ENCODE measurements at places on chromosomes 1 and 21.

GRCh38 chr1:221394011-221394544 is 347.8 kb downstream of the DUSP10 start:
- DNase-seq, result no peak

- DNase-seq, result no peak
These were observed 4.6 kb downstream of the HJV start for GRCh38 chr1:146016891-146017290.

- DNase-seq, result no peak
These were observed 100.5 kb downstream of the NPHP4 start for GRCh38 chr1:5891736-5892135.

DNA sequence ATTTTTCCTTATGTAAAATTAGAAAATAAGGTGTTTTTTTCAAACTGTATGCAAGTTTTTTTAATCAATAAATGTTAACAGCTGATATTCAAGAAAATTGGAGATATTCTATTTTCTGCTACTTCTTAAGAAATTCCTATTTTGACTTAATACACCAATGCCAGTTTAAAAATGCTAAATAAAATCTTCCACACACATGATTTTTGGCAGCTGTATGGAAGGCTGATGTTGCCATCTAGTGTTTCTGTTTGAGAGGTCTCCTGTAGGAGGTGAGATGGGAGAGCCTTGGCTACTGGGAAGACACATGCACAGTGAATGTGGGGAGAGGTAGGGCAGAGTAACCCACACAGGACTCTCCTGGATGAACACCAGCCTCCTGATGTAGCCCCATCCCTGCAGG is 29.2 kb upstream of the OR2B11 start:
- no peak for DNase-seq

DNA sequence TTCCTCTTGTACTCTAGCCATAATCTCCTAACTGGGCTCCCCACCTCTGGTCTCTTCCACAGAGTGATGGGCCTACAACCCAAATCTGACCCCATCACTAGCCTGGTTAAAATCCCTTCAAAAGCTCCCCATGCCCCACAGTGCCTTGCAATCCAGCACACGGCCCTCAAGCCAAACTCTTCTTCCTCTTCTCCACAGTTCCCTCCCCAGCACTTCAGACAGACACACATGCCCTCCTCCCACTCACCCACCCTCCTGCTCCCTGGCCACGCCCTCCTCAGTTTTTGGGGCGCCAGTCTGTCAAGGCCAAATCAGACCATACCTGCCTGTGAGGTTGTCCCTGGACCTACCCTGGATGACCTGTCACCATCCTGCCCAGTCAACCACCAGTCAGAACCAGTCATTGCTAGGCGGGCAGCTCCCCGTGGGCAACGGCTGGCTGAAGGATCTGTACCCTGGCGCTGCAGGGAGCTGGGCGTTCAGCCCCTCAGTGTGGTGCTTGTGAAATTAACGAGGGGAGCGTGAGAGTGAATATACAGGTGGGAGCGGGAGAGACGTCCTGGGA is 753 bp downstream of the C1orf210 start:
- no peak for DNase-seq

DNA sequence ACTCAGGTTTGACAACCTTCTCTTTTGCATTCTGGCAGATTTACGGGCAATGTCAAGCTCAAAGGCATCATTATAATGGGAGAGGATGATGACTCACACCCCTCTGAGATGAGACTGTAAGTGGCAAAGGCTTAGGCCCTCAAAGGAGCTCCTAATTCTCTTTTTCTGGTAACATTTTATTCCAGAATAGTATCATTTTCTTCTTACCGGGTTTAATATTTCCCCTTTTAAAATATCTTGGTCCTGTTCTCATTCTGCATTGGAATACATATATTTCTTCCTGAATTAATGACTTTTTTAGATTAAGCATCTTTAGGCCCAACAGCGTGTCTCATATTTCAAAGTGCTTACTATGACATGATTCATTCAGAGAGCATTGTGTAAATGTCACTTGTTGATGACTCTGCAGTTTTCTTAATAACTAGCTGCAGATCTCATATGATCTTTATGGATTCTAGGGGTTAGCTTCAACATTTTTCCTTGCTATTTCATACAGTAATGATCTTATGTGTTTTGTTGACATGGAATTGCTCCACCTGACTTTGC is 1.7 kb downstream of the PITHD1 start:
- DNase-seq, result no peak

GRCh38 chr1:78340006-78340405 is 150.8 kb upstream of the PTGFR start:
- DNase-seq, result no peak

DNA sequence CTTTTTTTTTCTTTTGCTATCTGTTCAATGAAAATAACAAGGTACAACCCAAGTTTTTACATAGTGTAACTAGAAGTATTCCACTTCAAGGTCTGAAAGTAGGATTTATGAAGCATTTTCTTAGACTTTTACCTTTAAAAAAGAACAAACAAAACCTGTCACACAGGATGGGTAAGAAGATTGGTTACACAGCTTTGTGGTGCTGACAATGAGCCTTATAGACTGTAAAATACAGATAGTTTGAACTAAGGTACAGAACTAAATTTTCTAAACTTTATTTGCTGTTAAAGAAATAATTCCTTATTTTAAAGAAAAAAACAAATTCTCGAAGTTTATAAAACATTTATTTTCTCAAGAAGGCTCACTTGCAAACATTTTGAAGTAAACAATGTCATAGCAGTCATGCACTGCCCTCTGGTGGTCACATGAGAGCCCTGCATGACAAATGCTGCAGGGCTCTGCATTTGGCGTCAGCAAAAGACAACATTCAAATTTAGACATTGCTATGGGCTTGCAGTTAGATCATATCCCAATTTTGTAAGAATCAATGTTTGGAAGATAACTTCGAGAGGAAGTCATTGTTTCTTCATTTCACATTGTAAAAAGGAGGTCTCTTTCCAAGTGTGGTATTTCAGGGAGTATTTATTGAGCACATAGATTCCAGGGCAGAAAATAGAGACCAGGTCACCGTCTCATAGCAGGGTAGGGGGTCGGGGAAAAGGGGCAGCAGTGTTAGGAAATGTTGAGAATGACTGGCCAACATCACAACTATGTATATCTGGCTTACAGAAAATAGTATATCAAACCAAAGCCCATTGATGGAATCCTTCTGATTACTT is 115.3 kb upstream of the FMN2 start:
- DNase-seq, result no peak

GRCh38 chr1:92484472-92485380 is 2.0 kb downstream of the GFI1 start:
- DNase-seq, result peak; percentile 62

DNA sequence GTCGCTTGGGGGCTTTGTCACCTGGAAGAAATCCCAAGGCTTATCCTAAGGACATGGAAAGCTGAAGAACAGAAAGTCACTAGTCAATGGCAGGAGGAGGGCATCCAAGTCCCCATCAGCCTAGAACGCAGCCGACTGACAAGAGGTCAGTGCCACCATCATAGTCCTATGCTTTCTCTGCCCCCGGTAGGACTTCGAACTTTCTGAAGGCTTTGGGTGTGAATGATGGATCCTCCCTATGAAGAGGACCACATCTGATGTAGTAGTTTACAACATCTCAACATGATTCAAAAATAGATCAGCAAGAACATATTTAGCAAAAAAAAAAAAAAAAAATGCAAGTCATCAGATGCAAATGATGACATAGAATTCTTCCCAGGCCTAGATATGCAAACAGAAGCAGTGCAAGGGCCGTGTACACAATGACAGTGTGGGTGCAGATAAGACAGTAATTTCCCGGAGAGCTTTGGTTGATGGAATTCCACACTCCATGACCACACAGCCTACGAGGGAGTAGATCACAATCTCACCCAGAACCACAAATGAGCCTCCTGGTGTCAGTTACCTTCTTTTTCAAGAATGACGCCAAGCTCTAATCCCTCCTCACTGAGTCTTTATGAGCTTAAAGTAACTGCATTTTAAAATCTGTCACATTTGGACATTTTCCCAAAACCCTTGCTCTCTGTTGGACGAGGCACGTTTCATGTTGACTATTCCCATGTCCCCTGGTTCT is 88.2 kb downstream of the PSMG1 start:
- DNase-seq, result no peak

DNA sequence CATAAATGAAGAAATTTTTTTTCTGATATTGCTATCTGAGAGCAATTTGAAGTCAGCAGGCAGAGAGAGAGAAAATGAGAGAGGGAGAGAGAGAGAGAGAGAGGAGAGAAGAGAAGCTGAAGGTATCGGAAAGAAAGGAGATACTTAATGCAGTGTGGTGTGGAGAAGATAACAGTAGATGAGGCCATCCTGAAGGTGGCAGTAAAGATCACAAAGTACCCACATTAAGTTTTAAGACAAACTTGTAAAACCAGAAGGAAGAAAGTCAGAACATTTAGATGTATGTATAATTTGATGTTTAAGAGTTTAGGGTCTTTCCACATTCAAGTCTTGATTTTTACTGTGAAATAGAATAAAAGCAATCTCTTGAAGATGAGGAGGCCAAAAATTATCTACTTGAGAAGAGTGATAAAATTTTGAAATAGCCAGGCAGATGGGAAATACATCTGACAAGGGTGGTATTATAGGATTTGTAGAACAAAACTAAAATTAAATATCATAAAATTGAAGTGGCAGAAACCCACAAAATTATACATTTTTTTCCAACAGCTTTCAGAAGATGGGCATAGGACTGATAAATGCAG is 1753.4 kb downstream of the MRPL39 start:
- no peak for DNase-seq

GRCh38 chr1:245682638-245683628 is 528.1 kb downstream of the KIF26B start:
- DNase-seq, result no peak

DNA sequence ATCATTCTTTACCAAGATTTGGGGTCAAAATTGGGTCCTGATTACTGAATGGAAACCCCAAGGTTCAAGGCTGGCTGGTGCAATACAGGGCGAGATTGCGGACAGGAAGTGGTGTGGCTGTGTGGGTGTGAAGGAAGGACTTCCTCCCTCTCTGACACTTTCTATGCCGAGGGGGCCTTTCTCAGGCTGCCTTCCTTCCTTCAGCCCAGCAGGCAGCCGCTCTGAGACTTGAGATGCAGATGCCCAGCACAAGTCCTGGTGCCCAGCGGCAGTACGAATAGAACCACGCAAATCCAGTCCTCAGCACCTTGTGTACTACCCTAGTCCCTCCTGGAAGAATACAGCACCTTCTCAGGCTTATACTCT is 16.3 kb downstream of the BATF3 start:
- DNase-seq, result no peak

- DNase-seq, result no peak
These were observed 108.7 kb downstream of the RGL1 start for GRCh38 chr1:183913567-183913993.

DNA sequence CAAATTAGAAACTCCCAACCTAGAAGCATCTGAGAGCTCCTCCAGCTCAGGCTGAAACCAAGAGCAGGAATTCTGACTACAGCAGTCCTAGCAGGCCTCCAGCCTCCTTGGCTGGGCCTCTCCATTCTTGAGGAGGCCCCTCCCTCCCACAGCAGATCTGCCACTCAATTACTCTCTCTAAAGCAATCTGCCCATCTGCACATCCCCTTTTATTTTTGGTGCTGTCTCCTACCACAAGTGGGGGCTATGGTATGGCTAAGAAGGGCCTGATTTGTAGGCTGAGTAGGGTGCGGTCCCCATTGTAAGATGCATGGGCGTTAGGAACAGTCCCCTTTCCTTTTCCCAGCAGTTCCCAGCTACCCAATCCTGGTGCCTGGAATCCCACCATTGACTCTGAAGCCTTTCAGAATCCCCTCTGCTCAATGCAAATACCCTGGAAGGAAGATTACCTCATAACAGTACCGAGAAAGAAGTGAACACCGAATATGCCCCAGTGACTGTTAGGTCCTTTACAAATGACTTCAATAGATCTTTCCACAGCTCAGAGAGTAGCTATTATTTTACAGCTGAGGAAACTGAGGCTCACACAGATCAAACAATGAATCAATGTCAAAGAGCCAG is 11.6 kb upstream of the TTC39A start:
- no peak for DNase-seq

DNA sequence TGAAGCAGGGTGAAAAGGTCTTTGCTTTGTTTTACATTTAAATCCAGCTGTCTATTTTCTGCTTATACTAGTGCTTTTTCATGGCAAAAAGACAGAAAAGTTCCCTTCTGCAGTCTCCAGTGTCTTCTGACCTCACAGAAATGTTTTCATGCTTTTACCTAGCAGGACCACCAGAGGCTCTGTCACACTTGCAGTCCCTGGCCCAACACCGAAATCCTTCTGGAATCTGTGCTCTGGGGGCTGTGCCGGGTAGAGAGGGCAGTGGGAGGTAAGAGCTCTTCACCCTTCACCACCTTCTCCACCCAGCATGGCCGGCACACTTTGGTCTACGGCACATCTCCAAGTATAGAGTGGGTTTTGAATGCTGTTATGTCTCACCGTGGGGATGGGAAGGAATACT is 20.8 kb downstream of the GNAT2 start:
- DNase-seq, result no peak

DNA sequence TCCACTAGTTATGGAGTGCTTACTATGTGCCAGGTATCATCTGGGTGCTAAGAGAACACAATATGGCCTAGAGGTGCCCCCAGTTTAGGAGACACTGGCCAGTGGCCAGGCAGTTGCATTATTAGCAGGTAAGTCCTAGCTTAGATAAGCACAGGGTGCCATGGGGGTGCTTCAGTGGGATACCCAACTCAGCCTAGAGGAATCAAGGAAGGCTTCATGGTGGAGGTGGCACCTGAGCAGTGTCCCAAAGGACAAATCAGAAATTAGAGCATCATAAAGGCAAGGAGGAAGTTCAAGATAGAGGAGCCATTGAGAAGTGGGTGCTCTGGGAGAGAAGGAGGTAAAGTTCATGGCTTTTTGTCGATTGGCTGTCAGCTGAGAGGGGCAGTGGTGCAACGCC is 31.9 kb upstream of the PKP1 start:
- DNase-seq, result no peak

GRCh38 chr21:41482301-41482700 is 25.7 kb downstream of the TMPRSS2 start:
- no peak for DNase-seq

DNA sequence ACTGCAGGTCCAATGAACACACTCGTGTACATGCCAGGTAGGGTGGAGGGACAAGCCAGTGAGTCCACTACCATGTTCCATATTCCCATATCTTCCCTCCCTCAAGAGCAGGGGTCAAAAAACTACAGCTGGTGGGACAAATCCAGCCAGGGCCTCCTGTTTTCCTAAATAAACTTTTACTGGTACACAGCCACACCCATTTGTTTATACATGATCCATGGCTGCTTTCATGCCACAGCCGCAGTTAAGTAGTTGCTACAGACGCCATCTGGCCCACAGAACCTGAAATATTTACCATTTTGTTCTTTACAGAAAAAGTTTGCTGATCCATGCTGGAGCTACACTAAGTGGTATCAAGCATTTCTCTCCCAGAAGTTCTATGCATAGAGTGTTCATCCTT is 42.4 kb downstream of the CASQ2 start:
- DNase-seq, result no peak
